CD4-positive, alpha-beta T cell treated with Interleukin-4 for 4 hours (primary cell): ENCODE measurements at places on chromosomes 3 and 15.

- DNase-seq: peak; percentile 24
Measured at GRCh38 chr3:146065573-146066006, 95.4 kb downstream of the PLOD2 start.

DNA sequence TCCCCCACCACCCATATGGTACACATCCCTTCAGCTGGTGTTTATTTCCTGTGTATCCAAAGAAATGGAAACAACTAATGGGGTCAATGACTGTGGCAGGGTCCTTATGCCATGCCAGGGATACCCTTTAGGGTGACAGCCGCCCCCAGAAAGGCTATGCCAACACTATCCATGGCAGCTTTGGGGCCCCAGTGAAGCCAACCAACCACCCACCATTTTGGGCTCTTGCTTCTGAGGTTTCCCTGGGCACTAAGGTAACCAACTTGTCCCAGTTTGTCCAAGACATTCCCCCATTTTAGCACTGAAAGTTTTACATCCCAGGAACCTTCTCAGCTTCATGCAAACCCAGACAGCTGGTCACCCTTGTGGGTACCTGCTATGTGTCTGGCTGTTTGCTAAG lies 233.1 kb downstream of the VPS13C start:
- no peak for DNase-seq

DNA sequence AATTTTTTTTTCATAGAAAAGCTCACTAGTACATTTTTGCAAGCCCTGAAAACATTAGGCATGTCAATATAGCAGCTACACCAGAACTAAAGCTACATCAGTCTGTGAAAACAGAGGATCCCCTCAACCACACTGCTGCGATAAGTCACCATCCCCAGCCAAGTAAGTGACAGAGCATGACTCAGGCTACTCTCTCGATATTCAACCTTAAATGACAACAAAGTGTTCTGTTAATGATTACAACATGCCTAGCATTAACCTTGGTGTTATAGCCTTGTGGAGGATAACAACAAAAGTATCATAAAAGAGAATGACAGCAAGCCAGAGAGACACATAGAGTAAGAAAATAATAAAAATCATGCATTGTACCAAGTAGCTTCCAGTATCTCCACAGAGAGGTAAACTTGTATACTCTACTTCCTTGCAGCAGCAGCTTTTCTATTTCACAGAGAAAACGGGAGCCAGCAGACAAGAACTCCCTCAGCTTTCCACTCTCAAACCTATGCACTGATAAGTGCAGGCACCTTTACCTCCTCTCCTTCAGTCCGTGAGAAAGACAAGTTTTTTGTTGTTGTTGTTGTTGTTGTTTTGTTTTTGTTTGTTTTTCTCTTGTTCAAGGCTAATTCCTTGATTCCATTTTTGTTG lies 76.6 kb downstream of the GBE1 start:
- DNase-seq: no peak

DNA sequence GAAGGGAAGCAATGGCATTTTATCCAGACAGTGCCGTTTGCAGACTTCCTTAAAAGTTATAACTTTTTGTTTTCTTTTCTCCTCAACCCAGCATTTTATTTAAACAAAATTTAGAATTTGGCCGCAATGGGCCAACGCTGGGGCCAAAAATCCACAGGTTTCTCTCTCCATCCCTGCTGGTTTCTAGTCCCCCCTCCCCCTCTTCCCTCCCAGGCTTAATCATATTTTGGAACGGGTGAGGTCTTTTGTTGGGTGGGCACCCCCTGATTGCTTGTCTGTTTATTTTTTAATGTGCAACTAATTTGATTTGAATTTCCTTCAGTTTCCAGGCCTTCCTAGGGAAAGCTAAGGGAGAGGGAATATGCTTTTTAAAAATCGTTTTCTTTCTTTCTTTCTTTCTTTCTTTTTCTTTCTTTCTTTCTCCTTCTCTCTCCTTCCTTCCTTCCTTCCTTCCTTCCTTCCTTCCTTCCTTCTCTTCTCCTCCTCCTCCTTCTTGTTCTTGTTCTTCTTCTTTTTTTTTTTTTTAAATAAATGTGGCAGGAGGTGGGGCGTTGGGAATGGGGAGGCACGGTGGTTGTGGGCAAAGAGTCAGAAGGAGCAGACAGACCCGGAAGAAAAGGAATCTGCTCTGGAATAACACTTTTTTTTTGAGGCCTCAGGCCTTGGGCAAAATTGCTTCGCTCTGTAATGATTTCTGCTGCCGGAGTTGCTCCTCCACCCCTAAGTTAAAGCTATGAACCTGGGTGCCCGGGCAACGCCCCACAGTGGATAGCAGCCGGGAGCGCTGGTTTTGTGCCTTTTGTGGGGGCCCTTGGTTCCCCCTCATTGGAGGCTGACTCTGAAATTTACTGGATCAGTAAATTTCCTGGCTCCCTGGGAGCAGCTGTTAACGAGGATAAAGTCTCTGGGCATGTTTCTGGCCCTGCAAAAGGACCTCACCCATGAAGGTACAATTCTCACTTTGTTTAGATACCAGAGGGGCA lies 1.9 kb downstream of the FNDC3B start:
- no peak for DNase-seq

DNA sequence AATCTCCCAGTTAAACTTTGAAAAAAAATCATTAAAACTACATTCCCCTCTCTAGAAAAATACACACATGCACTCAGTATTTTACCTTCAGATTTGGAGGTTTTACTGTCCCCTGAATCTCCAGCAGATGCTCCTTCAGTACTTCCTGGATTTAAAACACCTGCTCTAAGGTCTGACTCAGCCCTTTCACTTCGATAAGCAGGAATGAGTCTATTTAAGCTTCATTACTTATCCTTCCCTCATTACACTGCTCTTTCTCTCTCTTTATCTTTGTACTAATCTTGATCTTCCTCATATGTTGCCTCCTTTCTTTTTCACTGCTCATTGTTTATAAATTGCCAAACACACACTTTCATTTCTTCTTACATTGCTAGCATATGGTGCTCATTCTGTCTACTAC lies 443.9 kb downstream of the DIPK2A start:
- no peak for DNase-seq

DNA sequence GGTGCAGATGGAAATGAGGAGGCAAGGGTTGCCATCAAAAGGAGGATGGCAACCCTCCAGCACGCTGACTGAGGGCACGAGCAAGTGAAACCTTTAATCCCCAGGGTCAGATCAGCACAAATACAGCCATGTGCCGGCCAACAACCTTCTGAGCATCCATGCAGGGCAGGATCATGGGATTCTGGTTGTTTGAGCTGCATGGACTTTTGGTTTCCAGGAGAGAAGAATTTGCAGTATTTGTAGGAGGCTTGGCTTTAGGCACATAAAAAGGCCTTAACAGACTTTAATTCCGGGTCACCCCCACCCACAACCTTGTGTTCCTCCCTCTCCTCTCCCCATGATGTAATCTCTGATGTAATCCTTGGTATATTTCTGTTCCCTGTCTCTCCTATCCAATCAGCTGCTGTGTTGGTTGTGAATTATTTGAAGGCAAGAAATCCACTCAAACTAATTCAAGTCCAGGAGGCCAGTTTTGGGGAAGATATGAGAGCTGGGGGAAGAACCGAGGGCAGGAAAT lies 254.3 kb downstream of the SHQ1 start:
- no peak for DNase-seq

DNA sequence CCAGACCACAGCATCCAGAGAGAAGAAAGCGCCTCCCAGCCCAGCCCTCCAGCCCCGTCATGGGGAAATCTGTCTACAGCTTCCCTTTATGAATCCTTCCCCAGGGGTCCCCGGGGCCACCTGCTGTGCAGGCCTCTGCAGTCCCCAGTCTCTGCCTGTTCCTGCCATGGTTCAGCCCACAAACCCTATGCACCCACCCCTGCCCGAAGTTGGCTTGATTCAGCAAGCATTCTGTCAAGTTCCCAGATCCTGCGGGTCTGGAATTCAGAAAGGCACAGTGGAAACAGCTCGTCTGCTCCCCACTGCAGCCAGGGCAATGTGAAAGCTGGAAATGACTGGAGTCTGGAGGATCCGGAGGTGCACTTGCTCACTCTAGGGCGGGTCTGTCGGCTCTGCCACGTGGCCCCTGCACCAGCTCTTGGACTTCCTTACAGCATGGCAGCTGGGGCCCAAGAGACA lies 2.9 kb upstream of the OCA2 start:
- no peak for DNase-seq

DNA sequence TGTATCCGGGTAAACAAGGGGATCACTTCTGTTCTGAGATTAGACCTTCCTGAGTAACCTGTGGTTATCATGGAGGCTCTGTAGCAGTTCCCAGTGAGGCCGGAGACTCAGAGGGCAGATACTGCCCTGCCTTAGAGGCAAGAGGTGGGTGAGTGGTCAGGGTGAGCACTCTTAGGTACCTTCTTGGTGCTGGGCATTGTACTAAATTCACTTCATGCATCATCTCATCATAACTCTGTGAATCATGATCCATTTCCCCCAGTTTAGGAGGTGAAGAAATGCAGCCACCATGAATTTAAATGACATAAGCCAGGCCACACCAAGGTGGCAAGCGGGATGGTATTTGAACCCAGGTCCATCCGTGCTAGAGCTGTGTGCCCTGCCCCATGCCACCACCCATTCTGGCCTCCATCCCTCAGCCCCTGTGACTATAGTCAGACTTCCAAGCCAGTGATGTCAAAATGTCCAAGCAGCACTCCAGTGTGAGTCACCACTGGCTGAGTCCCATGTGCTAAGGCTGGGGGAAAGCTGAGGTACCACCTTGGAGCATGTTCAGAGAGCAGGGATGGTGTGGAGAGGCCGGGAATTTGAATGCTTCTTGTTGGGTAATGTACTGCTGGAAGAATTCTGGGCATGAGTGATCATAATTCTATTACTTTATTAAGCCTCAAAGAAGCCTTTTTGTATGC lies 88.8 kb downstream of the EPHB1 start:
- no peak for DNase-seq

DNA sequence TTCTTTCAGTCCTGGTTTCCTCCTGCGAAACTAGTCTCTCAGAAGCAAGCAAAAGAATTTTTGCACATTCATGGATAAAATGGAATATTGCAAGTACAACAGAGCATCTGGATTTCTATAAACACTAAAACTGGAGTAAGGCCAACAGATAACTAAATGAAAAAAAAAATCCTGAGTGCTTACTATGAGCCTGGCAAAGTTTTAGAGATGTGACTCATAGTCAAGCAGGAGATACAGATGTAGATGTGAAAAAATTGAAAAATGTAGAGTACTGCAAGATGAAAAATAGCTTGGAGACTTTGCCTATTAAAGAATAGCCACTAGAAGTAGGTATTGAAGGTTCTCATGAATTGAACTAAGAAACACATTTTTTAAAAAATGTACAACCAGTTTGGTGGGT lies 397.4 kb downstream of the OTOL1 start:
- DNase-seq: no peak

DNA sequence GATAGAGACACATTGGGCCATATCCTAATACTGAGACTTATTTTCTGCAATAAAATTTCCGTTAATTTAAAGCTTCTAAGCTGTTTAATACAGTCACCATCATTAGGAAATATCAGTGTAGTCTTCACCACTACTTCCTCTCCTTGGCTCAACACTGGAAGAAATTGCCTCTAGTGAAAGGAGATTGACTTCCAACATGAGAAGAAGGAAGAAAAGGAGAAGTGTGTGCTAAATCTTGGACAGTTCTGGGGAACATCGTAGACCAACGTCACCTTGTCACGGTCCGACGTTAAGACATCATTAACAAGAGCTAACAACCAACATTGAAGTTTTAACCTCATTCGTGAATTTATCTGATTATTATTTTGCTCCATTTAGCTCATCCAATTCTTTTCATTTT lies 987.0 kb upstream of the CFAP20DC start:
- no peak for DNase-seq

DNA sequence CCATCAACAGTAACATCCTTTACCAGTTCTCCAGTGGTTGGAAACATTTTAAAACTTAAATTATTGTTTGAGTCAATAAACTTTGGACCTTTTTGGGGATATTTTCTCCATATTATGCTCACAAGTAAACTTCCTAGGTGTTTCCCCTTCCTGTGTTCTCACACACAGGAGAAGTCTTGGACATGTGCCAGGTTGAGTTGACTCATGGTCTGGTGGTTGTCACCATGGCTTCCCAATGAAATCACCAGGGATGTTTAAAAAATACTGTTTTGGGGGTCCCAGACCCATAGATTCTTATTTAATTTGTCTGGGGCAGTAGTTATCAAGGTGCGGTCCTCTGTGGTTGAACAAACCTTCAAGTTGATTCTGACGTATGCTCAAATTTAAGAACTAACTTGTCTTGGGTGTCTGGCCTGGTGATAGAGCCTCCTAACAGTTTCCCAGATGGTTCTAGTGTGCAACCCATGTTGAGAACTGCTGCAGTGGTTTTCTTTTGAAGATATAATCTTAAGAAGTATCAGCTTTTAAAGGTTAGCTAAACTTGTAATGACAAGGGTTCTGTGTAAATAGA lies 291.8 kb downstream of the EDEM1 start:
- DNase-seq: no peak

- DNase-seq: no peak
Measured at GRCh38 chr3:5271372-5271683, 83.8 kb downstream of the EDEM1 start.

DNA sequence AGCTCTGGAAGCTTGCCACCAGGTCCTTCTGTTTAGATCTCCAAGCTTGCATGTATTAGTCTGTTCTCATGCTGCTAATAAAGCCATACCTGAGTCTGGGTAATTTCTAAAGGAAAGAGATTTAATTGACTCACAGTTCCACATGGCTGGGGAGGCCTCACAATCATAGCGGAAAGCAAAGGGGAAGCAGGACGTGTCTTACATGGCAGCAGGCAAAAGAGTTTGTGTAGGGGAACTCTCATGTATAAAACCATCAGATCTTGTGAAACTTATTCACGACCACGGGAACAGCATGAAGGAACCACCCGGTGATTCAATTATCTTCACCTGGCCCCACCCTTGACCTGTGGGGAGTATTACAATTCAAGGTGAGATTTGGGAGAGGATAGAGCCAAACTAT lies 147.0 kb upstream of the PROK2 start:
- no peak for DNase-seq

DNA sequence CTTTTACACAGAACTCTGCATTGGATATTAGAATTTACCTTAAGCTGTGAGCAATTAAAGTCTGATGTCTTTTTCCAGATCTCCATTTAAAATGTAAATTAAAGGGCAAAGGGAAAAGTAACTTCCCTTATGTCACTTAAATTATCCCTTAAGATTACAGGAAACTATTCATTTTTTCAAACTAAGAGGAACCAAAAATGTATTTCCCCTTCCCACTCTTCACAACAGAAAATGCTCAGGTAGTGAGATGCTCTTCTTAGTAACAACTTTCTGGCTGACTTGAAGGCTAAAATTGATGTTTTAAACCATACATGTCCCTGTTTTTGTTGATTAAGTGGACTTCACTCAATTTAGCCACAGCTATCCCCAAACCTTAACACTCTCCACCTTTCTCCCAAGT lies 17.6 kb downstream of the RSL24D1 start:
- DNase-seq: no peak
